ENCODE measurements at places on chromosomes 11 and 22.

GRCh38 chr11:127074151-127074761 is 73.7 kb upstream of the KIRREL3 start:
- no peak for DNase-seq

DNA sequence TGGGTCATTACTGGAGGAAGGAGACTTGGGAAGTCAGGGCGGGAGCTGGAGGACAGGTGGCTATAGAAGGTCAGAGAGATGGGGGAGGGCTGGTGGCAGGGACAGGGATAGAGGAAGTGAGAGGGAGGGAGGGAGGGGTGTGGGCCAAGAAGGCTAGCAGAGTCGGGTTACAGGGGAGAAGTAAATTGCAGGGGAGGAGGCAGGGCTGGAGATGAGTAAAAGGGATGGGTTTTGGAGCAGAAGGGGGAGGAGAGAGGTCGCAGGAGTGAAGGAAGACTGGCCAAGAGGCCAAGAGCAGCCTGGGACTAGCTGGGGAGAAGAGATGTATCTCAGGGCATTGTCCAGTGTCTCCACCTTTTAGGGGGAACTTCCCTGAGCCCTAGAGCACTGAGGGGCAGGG is 33.0 kb downstream of the LRRC10B start:
- DNase-seq, result no peak

GRCh38 chr11:86047275-86047991 is 21.5 kb downstream of the PICALM start:
- DNase-seq, result no peak

- DNase-seq, result no peak
Observed at GRCh38 chr11:57779276-57779675, 17.7 kb downstream of the CTNND1 start.

GRCh38 chr11:77854838-77855237 is 33.9 kb downstream of the AAMDC start:
- DNase-seq, result no peak

DNA sequence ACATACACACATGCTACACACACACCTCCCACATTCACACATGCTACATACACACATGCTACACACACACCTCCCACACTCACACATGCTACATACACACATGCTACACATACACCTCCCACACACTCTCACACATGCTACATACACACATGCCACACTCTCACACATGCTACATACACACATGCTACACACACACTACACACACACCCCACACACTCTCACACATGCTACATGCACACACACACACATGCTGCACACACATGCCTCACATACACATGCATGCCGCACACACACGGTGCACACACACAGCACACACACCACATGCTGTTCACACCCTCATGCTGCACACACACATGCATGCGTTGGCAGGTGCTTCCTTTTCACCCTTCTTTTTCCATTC is 495.4 kb downstream of the NTM start:
- DNase-seq, result no peak

- peak; percentile 23 for DNase-seq
Observed at GRCh38 chr11:87295237-87295636, 257.5 kb downstream of the TMEM135 start.

DNA sequence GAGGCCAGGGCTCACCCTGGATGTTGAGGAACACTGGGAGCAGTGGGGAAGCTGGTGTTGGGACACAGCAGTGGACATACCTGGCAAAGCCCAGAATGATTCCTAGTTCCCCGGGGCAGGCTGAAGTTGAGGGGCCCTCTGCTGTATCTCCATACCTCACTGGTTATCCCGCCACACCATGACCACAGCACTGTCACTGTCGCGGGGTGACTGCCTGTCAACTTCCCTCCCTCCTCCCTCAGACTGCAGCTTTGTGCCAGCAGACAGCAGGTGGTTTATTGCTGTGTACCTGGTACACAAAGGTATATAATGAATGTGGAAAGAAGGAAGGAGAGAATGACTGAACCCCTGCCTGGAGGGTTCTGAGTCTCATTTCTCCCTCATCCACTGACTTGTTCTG is 318.7 kb downstream of the TMEM135 start:
- no peak for DNase-seq

DNA sequence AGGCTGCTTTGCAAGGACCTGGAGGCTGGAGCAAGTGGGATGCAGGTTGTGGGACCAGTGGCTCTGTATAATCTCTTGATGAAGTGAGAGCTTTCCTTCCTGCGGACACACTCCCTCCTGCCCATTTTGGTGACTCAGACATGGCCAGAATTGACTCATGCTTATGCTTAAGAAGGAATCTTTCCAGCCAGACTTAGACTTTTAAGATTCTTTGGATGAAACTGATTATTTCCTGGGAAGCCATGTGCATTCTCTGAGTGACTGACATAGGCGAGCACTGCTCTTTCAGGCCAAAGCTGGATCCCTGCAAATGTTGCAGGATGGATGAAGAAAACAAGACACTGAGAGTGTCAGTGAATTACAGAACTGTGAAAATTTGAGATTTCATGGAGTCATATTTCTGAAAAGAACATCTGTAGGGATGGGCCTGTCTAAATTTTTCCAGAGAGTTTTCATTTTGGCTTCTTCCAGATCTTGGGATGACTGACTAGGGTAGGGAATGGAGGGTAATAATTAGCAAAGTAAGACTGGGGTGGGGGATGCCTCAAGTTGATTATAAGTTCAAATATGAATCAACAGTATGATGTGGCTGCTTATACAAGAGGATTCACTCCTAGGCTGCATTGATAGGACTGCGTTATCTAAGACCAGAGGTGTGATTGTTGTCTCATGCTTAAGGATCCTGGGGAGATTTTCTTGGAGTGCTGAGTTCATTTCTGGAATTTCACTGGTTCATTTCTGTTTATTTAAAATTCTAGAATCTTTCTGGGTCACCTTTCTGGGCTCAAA is 195.8 kb downstream of the HIPK3 start:
- no peak for DNase-seq

DNA sequence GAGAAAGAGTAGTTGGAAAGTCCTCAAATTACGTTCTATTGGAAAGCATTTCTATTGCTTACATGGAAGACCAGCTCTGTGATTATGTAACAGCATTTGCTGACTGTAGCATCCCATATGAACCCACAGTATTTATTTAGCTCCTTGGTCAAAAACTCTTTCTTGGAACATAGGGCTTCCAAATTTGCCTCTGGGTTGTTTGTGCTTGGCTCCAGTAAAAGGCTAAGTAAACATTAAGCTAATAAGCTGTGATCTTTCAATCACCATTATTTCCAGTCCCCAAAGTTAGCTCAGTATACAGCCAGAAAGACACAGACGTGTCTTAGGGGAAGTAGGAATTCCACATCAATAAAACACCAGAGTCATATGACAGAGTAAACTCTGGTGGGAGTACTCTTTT is 668.8 kb downstream of the DLG2 start:
- DNase-seq, result no peak

GRCh38 chr11:57406337-57406904 is 16.0 kb upstream of the PRG2 start:
- no peak for DNase-seq
